ENCODE measurements at places on chromosomes 5 and 9.

DNA sequence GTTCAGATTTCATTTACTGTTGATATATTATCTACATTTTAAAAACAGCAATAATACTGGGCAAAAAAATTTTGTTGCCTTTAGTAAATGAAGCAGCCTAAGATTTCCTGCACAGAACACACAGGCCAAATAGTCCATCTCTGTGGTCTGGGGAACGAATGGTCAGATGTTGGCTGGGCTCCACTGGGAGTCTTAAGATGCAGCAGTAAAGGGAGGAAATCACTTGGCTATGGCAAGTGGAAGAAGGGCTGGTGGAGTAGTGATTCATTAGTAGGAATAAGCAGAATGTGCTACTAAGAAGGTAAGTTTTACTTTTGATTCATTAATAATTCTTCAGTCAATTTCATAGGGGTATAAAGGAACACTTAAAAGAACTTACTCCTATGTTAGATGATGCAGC, 91.1 kb upstream of the ARRDC3 start:
- no peak for DNase-seq

DNA sequence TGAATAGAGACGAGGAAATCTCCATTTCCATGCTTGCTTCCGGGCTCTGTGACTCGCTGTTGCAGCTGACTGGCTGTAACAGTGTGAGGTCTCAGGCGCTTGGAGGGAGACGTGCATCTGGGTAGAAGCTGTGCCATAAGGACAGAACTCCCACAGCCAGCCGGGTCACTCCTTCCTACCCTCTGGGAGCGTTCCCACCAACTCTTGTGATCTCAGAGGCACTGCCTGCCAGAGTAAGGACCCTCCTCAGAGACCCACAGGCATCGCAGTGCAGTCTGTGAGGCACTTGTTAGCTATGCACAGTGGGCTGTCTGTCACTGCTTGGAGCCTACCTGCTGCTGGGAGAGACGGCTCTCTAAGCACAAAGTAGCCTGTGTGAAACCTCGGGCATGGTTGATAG, 203.4 kb upstream of the SEMA6A start:
- DNase-seq = no peak

- no peak for DNase-seq
These were observed 4.1 kb downstream of the SAXO1 start for GRCh38 chr9:19028835-19029451.

DNA sequence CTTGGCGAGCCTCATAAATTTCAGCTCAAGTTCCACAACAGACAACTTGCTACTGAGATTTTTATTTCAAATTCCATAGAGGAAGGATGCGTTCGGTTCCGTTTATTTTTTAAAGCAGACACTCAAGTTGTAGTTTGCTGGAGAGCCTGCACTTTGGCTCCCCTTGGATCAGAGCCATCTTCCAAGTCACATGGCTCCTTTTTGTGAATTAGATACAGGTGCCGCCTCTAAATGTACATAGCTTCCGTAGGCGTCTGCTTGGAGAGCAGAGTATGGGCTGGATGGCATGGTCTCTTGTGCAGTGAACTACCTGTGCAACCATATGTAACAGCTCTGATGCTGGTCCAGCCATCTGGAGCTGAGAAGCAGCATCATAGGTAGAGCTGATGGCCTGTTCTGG, 73.9 kb upstream of the WWC1 start:
- no peak for DNase-seq

DNA sequence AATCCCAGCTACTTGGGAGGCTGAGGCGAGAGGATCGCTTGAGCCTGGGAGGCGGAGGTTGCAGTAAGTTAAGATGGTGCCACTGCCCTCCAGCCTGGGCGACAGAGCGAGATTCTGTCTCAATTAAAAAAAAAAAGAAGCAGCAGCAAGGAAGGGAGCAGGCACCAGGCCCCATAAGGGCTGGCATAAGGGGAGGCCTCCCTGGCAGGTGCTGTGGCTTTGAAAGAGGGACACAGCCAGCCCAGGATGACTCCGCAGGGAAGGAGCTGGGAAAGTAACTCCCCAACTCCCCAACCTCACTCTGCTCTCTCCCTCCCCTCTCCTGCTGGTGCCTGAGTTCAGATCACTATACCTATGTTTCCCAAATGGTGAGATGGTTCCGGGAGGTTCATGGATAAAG, 70.1 kb downstream of the NDFIP1 start:
- DNase-seq = no peak

DNA sequence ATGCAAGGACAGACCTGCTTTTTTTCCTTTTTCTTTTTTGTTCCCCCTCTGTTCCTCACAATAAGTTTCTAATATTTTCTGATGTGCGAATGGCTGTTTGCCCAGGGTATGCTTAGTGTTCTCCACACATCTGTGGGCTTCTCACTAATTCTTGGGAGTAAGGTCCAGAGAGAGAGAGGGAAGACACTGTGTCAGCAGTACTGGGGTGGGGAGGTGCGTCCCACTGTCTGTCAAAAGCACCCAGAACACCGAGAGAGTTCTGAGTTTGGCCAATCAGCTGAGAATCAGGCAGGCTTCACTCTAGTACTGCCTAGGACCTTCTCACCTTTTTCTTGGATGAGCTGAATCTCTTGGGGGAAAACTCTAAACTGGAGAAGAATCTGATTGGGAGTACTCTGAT, 61.8 kb downstream of the ELL2 start:
- no peak for DNase-seq

- peak; percentile 79 for DNase-seq
These were observed 13.8 kb downstream of the TSPAN17 start for GRCh38 chr5:176660860-176661641.

All from aorta (tissue), 5 donors.